Naive thymus-derived CD4-positive, alpha-beta T cell (primary cell): ENCODE measurements at places on chromosomes 11 and 22. TPM values are rescaled to one million over a fixed set of nuclear protein-coding genes. Genes with fewer than 3 reads are reported as not detected.

DNA sequence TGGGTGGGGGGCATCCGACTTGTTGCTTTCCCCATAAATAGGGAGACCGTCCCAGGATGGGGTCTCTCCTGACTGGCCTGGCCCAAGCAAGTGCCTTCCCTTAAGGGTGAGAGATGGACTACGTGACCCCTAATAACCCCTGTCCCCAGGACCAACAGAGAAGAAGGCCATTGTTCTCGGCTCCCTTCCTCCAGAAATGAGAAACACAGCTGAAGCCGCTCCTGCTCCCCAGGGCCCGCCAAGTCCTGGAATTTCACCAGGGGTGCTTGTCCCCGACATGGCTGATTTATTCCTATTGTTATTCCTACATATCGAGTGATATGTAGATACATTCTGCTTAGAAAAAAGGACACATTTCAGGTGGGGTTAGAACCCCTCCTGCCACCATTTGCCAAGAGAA is 100.8 kb downstream of the TP53I11 start:
- H3K4me1 ChIP-seq, result no peaks in the 10 kb centered on the region
- no peak overlapping the region for H3K27ac ChIP-seq
- no peaks in the 10 kb centered on the region for H3K36me3 ChIP-seq
- H3K27me3 ChIP-seq, result no peaks in the 10 kb centered on the region
- H3K4me3 ChIP-seq, result no peak overlapping the region

DNA sequence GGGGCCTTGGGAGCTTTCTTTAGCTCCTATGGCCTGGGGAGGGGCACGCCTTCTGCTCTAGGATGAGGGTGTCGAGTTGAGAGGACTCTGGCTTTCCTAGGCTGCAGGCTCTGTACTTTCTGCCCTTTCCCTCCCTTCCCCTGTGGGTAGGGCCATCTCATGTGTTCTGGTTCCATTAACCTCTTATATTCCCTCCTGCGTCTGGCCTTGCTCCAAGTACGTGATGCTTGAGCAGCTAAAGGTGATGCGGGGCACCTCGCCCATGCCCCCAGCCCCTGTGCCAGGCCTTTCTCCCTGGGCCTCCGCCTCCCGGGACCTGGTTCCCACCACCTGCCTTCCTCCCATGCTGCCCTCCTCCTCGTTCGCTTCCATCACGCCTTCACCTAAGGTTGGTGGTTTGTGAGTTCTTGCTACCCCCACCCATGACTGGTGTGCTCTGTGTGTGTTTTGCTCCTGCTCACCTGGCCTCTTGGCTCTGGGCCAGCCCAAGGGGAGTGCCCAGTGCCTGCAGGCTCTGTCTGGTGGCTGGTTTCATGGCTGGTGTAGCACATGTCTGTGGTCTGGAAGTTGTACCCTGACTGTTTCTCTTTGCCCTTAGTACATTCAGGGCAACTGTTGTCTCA is 34.1 kb downstream of the PHLDB1 start:
- no peaks in the 10 kb centered on the region for H3K4me1 ChIP-seq
- no peaks in the 10 kb centered on the region for H3K27me3 ChIP-seq
- DNase-seq, result no peak

Gene GLB1L2
- 1.4 TPM for total RNA-seq

DNA sequence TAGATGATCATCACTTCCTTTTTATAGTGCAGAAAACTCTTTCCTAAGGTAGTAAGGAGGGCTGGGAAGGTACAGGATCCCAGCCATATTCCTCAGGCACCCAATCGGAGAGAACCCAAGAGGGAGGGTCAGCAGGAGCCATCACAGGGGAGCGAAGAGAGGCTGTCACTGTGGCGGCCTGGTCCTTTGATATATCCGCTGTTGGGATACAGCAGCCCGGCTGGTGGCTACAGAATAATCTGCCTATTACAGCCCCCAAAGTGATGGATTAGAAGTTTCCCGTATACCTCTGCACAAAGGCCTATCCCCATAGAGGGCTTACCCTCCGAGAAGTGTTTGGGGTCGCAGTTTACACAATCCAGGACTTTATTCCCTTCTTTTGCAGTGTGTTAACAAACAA is 48.5 kb downstream of the OR4D9 start:
- H3K4me3 ChIP-seq, result peak overlapping the region; percentile 98
- no peak for DNase-seq
- peaks cover 4% of the 10 kb centered on the region for H3K36me3 ChIP-seq
- no peaks in the 10 kb centered on the region for H3K27me3 ChIP-seq

DNA sequence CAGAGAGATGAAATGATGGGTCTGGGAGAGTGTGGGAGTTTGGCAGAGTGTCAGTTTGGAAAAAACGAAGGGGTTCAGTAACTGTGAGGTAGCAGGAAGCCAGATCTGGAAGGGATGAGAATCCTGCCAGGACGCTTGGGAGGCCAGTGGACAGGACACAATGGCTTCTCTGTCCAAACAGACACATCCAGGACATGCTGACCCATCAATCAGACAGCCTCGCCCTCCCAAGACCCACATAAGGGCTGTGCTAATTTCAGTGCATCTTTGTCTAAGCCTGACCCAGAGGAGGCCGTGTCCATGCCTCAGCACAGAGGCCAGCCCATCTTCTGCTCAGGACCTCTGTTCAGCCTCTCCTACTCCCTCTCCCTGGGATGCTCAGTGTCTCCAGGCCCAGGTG is 576.5 kb upstream of the B3GAT1 start:
- H3K4me1 ChIP-seq, result no peaks in the 10 kb centered on the region
- H3K27me3 ChIP-seq, result no peaks in the 10 kb centered on the region
- no peaks in the 10 kb centered on the region for H3K36me3 ChIP-seq
- H3K27ac ChIP-seq, result no peak overlapping the region
- H3K4me3 ChIP-seq, result no peak overlapping the region

Gene GLYATL1
- not detected for total RNA-seq
